ENCODE measurements at places on chromosomes 5 and 9.
A peak's percentile ranks its signal among the peaks of the same experiment; 100 is the strongest.

- DNase-seq = no peak
Observed at GRCh38 chr9:136714096-136714892, 1.9 kb downstream of the DIPK1B start.

GRCh38 chr9:26504057-26504456, 388.5 kb downstream of the CAAP1 start:
- DNase-seq = no peak

GRCh38 chr5:112958093-112959088, 18.2 kb upstream of the DCP2 start:
- peak; percentile 80 for DNase-seq

DNA sequence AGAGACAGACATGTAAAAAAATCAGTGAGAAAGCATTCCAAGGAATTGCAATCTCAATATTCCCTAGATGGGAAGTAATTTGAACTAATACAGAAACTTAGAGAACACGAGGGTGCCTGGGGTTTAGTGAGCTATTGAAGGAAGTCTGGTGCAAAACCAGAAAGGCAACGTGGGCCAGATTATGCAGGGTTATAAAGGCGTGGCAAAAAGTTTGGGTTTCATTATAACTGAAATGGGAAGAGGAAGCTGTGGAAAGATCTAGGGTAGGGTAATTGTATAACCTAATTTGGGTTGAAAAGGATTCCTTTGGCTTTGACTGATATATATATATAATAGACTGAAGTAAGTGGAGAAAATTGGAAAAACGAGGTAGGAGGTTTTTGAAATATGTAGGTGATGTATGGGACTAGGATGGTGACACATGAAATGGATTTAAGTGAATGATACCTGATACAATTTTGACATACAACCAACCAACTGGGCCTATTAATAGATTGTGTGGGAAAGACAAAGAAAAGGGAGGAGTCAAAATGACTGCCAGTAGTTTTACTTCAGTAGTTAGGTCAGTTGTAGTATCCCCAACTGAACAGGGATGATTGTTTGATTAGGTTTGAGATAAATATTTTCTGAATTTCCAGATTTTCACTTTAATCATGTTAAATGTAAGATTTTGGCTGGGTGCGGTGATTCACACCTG, 65.3 kb downstream of the FAM174A start:
- no peak for DNase-seq

- no peak for DNase-seq
Observed at GRCh38 chr5:69074664-69075521, 18.9 kb upstream of the SLC30A5 start.

GRCh38 chr5:98794414-98795080, 21.1 kb downstream of the RGMB start:
- DNase-seq = no peak

DNA sequence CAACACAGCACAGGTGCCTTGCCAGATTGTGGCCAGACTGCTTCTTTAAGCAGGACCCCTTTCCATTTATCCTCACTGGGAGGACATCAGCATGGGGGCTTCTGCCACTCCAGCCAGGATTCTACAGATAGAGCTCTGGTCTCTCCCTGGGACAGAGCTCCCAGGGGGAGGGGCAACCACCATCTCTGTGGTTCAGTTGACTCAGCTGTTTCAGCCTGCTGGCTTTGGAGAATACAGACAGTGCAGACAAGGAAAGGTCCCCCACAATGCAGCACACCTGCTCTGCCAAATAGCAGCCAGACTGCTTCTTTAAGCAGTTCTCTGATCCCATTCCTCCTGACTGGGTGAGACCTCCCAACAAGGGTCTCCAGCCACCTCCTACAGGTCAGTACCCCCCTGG, 132.8 kb downstream of the OR2K2 start:
- no peak for DNase-seq

DNA sequence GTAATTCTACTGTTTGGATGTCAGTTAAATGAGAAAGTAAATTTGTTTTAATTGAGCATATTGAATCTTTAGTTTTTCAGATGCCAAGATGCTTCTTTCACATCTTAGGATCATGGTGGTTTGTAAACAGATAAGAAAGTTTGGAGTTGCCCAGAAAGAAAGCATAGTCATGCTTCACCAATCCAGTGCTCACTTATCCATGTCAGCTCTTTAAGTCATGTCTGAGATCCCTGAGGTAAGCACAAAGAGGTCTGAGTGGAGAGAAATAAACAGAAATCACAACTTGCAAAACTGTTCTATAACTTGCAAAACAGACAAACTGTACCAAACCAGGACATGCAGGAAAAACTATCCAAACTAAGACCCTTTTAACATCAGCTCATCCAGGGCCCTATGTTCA, 87.7 kb downstream of the OSTF1 start:
- no peak for DNase-seq

DNA sequence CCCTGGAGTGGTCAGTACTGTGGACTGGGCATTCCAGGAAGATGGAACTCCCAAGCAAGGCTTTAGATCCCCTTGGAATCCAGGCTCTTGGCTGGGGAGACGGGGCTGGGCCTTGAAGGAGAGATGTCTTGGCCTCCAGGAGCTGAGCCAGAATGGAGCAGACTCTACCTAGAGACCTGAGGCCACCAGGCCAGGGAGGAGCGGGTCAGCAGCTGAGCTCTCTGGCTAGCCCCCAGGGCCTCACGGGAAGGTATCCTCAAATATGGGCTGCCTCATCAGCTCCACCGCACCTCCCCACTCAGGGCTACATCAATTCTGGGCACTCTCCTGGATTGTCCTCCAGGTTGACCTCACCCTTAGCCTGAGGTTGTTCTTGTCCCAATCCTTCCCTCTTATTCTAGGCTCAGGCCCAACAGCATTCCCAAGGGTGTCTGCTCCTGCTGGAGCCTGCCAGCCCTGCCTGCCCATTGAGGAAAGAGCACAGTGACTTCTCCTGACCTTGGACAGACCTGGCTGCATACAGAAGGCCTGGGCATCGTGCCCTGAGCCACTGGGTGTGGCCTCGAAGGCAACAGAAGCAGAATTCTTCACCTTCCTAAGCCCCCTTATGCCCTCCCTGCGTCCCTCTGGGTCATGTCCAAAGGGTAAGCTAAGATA, 3.0 kb upstream of the PDLIM4 start:
- no peak for DNase-seq

- no peak for DNase-seq
Observed at GRCh38 chr5:173733831-173734501, 117.5 kb upstream of the BOD1 start.

DNA sequence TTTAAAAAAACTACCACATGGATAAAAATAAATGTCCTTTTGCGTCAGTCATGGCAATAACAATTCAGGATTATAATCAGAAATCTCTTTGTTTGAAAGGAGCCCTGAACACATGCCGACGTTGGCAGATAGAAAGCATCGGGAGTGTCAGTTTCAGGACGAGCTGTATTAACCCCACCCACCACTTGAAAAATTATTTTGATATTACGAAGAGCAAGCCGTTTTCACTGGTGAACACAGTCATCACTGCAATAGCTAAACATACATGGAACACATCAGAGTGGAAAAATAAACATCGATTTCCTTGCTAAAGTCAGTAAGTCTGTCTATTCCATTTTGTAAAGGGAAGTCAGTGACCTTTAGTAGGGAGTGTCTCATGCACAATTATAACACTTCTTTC, 266.4 kb upstream of the FBXL7 start:
- DNase-seq = no peak

GRCh38 chr9:92191801-92192200, 76.6 kb upstream of the SPTLC1 start:
- peak; percentile 90 for DNase-seq

GRCh38 chr9:33992632-33993031, 56.1 kb downstream of the UBAP2 start:
- DNase-seq = no peak

GRCh38 chr5:96648593-96648992, 13.6 kb upstream of the CAST start:
- DNase-seq = no peak

- peak; percentile 10 for DNase-seq
Observed at GRCh38 chr9:120774719-120775118, 18.5 kb downstream of the FBXW2 start.

- DNase-seq = no peak
Observed at GRCh38 chr5:89981021-89981420, 428.5 kb downstream of the CETN3 start.

- DNase-seq = no peak
Observed at GRCh38 chr9:124000784-124001457, 10.6 kb upstream of the LHX2 start.

GRCh38 chr5:138844812-138845513, 30.2 kb downstream of the LRRTM2 start:
- peak; percentile 68 for DNase-seq

- no peak for DNase-seq
Observed at GRCh38 chr5:135594416-135594960, 15.7 kb upstream of the CXCL14 start.

- DNase-seq = peak; percentile 42
Observed at GRCh38 chr5:120682851-120683250, 218.8 kb downstream of the PRR16 start.

- DNase-seq = no peak
Observed at GRCh38 chr9:78294290-78295176, 2.4 kb upstream of the PSAT1 start.

DNA sequence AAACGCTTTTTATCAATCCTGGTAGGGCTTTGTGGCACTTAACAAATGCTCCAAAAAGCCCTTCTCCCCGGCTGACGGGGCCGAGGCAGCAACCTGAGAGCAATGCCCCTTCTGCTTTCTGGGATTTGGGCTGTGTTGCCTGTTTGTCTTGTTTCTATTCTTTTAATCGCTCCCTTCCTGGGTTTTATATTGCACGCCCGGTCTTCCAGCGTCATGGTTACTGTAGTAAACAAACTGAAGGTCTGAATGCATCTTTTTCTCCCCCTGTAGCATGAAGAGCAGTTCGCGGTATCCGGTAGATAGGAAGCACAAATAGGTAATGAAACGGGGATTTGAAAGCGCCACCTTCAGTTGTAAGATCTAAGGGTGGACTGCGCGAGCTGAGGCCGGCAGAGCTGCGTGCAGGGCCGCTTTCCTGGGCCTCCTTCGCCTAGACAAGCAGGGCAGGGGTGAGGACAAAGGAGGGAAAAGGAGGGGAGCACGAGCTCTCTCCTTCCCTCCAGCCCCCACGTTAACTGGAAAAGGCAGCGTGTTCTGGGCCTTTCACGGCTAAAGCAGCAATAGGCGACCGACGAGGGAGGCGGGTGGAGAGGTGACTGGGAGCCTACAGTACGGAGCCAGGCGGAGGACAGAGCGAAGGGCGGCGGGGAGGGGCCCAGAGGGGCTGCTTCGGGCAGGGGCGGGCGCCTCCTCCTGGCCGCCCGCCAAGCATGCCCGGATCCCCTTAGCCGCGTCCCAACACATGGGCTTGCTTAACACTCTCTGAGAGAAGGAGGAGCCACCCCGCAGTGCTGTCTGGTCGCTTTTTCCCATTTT, 49.3 kb upstream of the ZNF366 start:
- peak; percentile 80 for DNase-seq

DNA sequence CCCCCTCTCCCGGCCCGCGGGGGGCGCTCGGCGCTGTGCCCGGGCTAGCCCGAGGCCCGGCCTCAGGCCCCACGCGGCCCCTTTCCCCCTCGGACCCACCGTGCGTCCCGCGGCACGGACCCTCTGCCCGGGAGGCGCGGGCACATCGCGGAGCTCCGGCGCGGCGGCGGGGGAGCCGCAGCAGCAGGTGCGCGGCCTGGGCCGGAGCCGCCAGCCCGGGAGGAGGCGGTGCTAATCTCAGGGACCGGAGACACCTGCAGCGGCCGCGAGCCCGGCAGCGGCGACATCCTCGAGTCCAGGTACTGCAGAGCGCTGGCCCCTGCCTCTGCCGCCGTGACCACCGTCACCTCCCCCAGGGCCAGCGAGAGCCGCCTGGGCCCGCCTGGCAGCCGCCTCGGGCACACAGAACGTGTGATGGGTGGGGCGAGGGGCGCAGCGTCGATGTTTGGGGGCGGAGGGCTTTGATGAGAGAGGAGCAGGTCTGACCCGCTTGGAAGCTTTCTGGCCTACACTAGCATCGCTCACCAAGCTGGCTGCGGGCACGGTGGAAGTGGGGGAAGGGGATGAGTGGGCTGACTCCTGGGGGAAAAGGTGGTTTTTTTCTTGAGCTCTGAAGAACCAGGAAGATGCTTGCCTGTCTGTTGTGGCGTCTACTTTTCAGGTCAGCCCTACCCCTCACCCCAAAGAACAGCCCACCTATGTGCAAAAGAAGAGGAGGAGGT, 524 bp downstream of the CYFIP2 start:
- DNase-seq = peak; percentile 34

GRCh38 chr5:38994324-38994927, 79.8 kb downstream of the RICTOR start:
- peak; percentile 71 for DNase-seq

GRCh38 chr9:128254855-128255759, 20.7 kb downstream of the GOLGA2 start:
- DNase-seq = peak; percentile 85

- no peak for DNase-seq
Observed at GRCh38 chr5:62084391-62084790, 221.6 kb upstream of the KIF2A start.

GRCh38 chr9:116860509-116861120, 173.5 kb downstream of the TRIM32 start:
- DNase-seq = peak; percentile 89

DNA sequence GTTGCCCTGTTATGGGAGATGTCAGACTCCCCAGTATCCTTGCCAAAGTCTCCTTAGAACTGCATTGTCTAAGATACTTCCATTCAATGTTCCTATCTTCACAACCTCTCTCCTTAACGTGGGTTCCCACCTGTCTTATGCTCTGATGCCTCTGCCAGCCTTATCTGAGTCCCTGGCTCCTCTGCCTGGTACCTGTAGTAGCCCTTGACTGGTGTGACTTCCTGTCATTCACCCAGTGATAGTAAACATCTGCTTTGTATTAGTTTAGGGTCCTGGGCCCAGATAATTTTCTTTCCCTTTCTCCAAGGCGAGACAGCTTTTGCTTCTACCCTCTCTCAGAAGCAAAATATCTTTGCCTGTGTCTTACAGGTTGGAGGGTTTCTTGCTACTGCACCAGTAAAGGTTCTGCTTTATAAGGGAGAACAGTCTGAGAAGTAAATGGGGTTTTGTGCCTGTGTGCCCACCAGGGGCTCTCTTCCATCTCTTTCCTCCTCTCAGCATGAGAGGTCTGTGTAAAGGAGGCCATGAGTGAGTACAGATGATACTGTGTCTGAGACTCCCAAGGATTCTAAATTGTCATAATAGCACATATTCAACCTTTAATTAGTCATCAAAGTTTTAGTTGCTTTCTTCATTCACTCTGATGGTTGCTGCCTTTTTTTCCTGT, 220.8 kb downstream of the PRR16 start:
- peak; percentile 21 for DNase-seq

DNA sequence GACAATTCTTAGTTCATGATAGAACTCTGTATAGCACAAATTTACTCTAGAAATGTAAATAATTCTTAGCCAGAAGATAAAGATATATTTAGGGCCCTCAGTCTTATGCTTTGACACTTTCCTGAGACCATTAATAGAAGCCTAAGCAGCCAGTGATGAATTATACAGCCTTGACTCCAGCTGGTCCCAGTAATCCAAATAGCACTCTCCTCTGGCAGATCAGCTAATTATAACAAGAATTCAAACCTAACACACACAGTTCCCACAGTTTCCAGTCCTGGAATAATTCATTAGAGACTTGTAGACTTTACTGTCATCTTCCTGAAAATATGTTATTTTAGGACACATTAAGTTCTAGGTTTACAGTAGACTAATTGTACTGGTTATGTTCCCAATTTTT, 50.4 kb downstream of the SHOC1 start:
- no peak for DNase-seq

All from AG20443 (cell line).